ENCODE measurements at places on chromosomes 4 and X.

DNA sequence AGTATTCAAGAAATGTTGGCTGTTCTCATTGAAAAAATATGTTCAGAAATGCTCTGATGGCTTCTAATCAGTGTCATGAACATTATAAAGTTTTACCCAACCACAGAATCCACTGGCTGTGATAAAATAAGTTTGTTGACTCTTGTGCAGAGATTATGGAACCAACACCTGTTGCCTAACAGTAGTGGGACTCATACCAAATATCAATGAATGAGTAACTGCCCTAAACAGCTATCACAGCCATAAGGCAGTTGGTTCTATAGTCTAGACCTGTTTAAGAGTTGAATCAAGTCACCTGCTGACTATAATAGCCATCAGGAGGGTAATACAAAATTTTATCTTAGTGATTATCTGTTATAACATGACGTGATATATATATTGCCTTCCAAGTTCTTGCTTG is 168.3 kb downstream of the ATOH1 start:
- DNase-seq, result no peak

DNA sequence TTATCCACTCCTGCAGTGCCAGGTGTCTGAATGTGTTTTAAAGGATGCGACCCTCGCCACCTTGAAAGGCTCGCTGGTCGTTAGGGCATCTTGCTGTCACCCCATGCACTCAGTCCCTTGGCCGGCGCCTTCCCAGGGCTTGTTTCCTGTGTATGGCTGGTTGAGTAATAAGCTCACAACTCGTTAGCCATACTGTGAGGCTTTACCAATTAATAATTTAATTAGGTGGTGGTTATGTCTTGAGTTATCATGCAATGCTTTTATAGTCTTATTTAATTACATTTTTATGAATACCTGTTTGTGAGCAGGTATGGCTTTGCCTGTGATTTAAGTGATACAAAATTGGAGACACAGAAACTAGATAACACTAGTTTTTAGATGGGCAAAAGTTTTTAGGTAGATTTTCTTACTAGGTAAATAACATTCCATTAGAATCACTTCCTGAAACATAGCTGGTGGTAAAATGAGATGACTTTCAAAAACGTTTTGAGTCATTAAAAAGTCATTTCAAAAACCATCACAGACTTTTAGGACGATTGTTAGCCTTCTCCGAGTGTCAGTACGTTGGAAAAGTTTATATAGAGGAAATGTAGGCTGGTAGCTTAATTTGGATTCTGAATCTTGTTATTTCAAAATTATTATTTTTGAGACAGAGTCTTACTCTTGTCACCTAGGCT is 18.2 kb downstream of the PTTG2 start:
- DNase-seq, result no peak

GRCh38 chr4:150543042-150543441 is 38.9 kb upstream of the MAB21L2 start:
- DNase-seq, result no peak

- DNase-seq, result peak; percentile 44
These were observed 172.2 kb upstream of the CXCL13 start for GRCh38 chr4:77433418-77433733.

- DNase-seq, result no peak
These were observed 49.3 kb downstream of the KDR start for GRCh38 chr4:55075823-55076716.

GRCh38 chr4:45004847-45005565 is 278.6 kb upstream of the GNPDA2 start:
- DNase-seq, result peak; percentile 84

- DNase-seq, result no peak
These were observed 1177.6 kb downstream of the ADGRL3 start for GRCh38 chr4:62377700-62378099.

DNA sequence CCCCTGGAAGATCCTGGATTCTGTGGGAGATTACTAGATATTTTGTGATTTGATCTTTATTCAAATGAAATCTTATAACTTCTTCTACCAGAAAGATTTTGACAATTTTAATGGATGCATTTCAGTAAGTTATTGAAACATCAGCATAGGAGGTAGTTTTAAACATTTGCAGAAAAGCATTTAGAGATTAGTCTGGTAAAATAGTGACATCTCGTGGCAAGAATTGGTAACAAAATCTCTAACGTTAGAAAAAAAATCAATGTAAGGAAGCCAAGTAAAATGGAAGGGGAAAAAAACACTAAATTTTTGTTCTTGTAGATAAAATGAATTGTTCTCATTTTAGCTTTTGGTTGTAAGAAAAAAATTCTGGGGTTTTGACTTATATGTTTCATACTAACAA is 73.3 kb downstream of the TASL start:
- DNase-seq, result peak; percentile 8

GRCh38 chr4:3420956-3421355 is 20.8 kb upstream of the HGFAC start:
- no peak for DNase-seq

- DNase-seq, result no peak
These were observed 261.2 kb upstream of the GPC4 start for GRCh38 chrX:133676344-133677122.

GRCh38 chr4:137702512-137702911 is 170.2 kb upstream of the PCDH18 start:
- no peak for DNase-seq

DNA sequence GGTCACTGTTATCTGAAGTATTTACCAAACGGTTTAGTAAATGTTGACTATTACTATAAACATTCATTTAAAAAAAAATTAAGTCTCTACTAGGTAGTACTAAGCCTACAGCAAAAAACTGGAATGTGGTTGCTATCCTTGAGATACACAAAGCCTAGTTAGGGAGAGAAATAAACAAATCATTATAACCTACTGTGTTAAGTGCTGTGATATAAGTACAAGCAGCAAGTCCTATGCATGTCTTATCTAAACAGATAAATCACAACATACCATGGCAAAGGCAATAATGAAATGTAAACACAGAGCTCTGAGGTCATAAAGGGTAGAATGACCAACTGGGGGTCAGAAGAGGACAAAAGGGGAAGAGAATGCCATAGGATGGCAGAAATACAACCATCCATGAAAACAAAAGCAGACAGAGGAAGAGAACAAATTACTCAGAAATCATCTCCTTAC is 92.2 kb downstream of the RNF150 start:
- no peak for DNase-seq

GRCh38 chr4:84971319-84971932 is 4.9 kb upstream of the WDFY3 start:
- DNase-seq, result peak; percentile 35

DNA sequence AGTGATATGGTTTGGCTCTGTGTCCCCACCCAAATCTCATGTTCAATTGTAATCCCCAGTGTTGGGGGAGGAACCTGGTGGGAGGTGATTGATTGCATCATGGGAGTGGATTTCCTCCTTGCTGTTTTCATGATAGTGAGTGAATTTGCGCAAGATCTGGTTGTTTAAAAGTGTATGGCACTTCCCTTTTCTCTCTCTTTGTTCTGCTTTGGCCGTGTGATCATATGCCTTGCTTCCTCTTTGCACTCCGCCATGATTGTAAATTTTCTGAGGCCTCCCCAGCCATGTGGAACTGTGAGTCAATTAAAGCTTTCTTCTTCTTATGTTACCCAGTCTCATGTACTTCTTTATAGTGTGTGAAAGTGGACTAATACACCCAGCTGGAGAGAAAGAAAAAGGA is 113.0 kb upstream of the AADAT start:
- DNase-seq, result no peak

GRCh38 chrX:69153060-69153730 is 12.1 kb downstream of the PJA1 start:
- DNase-seq, result no peak

DNA sequence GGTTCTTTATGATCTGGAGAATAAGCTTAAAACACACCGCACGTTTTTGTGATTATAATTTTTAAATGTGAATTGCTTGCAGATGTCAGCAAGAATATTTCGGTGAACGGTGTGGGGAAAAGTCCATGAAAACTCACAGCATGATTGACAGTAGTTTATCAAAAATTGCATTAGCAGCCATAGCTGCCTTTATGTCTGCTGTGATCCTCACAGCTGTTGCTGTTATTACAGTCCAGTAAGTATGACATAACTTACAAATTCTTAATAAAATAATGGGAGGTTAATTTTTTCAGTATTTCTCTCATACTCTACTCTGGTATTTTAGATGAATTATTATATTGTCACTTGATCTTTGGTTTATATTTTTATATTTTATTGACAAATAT is 5.4 kb downstream of the AREG start:
- DNase-seq, result no peak

DNA sequence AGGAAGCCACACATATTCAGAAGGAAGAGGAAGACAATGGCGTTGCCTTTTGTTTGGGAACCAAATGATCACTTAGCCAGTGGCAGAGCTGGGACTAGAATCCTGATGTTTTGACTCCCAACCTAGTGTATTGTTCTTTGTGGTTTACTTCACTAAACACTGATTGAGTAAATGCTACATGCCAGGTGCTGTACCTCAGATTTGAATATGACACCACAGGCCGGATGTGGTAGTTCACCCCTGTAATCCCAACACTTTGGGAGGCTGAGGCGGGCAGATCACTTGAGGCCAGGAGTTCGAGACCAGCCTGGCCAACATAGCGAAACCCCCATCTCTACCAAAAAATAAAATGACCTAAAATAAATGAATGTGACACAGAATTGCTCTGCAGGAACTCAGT is 8.4 kb downstream of the NDUFA1 start:
- DNase-seq, result no peak

GRCh38 chr4:109803924-109804571 is 2.2 kb upstream of the CFI start:
- peak; percentile 36 for DNase-seq

- DNase-seq, result no peak
These were observed 218.6 kb upstream of the ANXA3 start for GRCh38 chr4:78332976-78333375.

DNA sequence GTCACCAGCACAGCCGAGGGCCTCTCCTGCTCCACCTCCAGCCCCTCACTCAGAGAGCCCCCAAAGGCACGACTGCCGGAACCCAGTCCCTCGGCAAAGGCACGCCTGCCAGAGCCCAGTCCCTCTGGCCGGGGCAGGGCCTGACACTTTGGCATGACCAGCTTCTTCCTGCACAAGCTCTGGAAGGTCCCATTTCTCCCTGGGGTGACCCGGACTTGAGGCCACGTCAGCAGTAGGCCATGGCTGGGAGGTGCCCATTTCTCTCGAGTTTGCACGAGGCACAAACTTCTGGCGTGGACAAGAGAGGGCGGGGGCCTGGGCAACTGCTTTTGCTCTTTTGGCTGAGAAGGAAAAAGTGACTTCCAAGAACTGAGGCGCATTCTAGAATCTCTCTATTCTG is 62.2 kb upstream of the GPR78 start:
- no peak for DNase-seq

DNA sequence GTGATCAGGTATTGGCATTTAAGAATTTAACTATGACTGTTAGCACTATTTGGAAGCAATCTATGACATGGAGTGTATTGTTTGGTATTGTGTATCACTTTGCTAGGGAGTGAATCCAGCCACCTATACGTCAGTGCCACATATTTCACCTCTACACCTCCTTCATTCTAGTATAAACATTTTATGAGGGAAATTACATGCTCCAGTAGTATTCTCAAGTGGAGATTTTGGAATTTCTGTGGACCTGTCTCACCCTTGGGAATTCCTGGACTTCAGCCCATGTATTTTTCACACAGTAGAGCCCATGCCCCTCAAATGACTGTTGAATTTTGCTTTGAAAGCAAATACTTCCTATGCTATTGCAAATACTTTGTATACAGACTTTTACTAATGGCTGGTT is 11.3 kb downstream of the BST1 start:
- DNase-seq, result no peak

- no peak for DNase-seq
These were observed 64.5 kb upstream of the H2AZ1 start for GRCh38 chr4:100014616-100015015.

- no peak for DNase-seq
These were observed 39.5 kb downstream of the HADH start for GRCh38 chr4:108029016-108029720.

GRCh38 chrX:111169141-111169540 is 73.2 kb downstream of the PAK3 start:
- no peak for DNase-seq

DNA sequence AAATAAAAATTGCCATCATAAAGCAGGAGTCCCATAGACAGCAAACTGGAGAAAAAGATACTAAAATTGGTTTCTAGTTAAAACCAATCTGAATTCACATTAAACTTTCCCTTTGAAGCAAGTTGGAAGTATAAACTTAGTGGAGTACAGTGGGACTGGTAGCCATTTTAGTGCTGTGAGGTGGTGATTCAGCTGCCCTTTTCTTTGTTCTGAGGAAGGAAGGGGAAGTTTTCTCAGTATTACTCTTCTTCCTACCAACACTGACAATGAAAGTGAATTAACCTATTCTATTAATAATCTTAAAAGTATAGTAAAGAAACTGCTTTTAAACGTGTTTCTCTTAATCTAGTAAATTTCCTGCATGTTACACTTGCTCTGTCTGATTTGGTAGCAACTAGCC is 36.7 kb downstream of the SLC9A6 start:
- DNase-seq, result no peak

GRCh38 chr4:128558896-128559679 is 250.4 kb upstream of the JADE1 start:
- DNase-seq, result no peak
